ENCODE measurements at places on chromosomes 6 and 20. TPM values are rescaled to one million over a fixed set of nuclear protein-coding genes. Genes with fewer than 3 reads are reported as not detected.

HDGFL1 gene
- not detected for total RNA-seq

TRIM31 gene
- total RNA-seq: not detected

MEI4 gene
- total RNA-seq: not detected

CCN2 gene
- 225 TPM for total RNA-seq

TRIM15 gene
- total RNA-seq: not detected

BPIFB1 gene
- total RNA-seq: not detected

WFDC12 gene
- total RNA-seq: not detected

ENPP1 gene
- total RNA-seq: 0.08 TPM

C2 gene
- 0.45 TPM for total RNA-seq

TMC2 gene
- total RNA-seq: not detected

KIF6 gene
- total RNA-seq: 0.72 TPM

NKX2-4 gene
- not detected for total RNA-seq

ZNF318 gene
- 14.8 TPM for total RNA-seq

FNDC1 gene
- 0.05 TPM for total RNA-seq

TFAP2A gene
- 15.7 TPM for total RNA-seq

OLIG3 gene
- not detected for total RNA-seq

ZFP64 gene
- total RNA-seq: 20.8 TPM

ATP6V1G2 gene
- total RNA-seq: 0.80 TPM

UCKL1 gene
- 32.8 TPM for total RNA-seq

SYNCRIP gene
- 47.8 TPM for total RNA-seq

DXO gene
- 15.7 TPM for total RNA-seq

ENPP5 gene
- 27.0 TPM for total RNA-seq

BPIFA1 gene
- not detected for total RNA-seq

SPTLC3 gene
- 12.5 TPM for total RNA-seq

ARMC12 gene
- not detected for total RNA-seq

SOBP gene
- total RNA-seq: not detected

TSHZ2 gene
- 11.5 TPM for total RNA-seq

CLPSL1 gene
- total RNA-seq: not detected

SCGN gene
- not detected for total RNA-seq

GLP1R gene
- not detected for total RNA-seq

SIM1 gene
- total RNA-seq: under 0.01 TPM

CDSN gene
- total RNA-seq: 1.2 TPM

TNFRSF6B gene
- total RNA-seq: 8.3 TPM

SOX4 gene
- 22.3 TPM for total RNA-seq

FAM83C gene
- total RNA-seq: not detected

DNMT3B gene
- total RNA-seq: 1.2 TPM

ANGPT4 gene
- total RNA-seq: not detected

MYBL2 gene
- 33.5 TPM for total RNA-seq

CRISP3 gene
- not detected for total RNA-seq

PLCB1 gene
- 0.67 TPM for total RNA-seq

POM121L2 gene
- not detected for total RNA-seq

ECT2L gene
- total RNA-seq: not detected

F13A1 gene
- not detected for total RNA-seq

GABRR2 gene
- not detected for total RNA-seq

TSPO2 gene
- total RNA-seq: not detected

CASS4 gene
- total RNA-seq: not detected

BMP2 gene
- total RNA-seq: 2.0 TPM

CNBD2 gene
- total RNA-seq: 1.2 TPM

PNPLA1 gene
- not detected for total RNA-seq

All from mammary epithelial cell (primary cell).